ENCODE measurements at places on chromosomes 2 and 18.

GRCh38 chr2:129713337-129713736 lies 266.1 kb upstream of the RAB6C start:
- DNase-seq, result no peak

DNA sequence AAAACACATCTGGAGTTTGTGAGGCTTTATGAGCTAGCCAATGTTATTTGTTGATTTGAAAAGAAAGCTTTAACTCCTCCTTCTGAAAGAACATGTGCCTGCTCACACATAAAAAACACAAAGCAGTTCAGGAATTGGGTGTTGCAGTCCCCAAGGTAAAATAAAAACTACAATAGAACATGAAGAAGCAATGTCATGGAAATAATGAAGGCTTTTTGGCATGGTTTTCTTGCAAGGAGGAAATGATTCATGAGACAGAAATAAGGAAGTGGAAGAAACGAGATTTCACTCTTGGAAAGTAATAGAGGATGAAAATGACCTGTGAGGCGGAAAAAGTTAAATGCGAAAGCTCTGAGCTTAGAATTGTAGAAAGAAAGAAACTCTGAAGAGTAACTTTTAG lies 81.1 kb downstream of the TRIB2 start:
- no peak for DNase-seq

DNA sequence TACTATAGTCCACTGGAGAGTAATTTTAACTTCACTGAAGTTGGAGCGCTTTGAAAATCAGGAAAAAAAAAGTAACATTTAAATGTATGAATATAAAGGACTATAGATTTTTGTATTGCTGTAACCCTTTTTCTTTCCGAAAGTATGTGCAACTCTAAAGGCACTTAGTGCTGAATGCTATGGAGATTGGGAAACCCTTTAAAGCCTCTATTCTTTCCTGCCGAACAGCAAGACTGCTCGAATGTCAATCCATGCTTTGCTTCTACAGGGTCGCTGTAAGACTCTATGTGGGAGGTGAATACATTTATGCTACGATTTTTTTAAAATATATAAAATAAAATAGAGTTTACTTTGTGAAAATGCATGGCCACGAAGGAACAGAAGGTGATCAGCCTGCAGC lies 825 bp downstream of the GRB14 start:
- no peak for DNase-seq

DNA sequence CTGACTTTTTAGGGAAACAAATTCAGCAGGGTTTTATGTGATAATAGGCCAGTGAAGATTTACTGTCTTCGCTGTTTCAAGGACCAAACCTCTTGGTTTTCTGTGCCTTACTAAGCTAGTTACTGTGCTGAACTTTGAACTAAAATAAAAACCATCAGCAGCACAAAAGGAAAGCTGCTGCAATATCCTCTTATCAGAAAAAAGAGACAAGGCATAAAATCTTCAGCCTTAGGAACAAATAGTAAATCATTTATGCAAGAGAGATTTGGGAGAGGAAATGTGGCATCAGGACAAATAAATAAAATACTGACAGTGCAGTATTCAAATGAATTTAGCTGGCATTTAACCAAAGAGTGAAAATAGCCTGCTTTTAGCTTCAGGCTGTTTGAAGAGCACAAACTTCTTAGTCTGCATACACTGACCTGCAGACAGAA lies 64.1 kb upstream of the EHBP1 start:
- DNase-seq, result no peak

Data from progenitor cell of endocrine pancreas (in vitro differentiated cells).